LNCaP clone FGC (cell line): ENCODE measurements at places on chromosomes 2 and 18.
A peak's percentile ranks its signal among the peaks of the same experiment; 100 is the strongest.

DNA sequence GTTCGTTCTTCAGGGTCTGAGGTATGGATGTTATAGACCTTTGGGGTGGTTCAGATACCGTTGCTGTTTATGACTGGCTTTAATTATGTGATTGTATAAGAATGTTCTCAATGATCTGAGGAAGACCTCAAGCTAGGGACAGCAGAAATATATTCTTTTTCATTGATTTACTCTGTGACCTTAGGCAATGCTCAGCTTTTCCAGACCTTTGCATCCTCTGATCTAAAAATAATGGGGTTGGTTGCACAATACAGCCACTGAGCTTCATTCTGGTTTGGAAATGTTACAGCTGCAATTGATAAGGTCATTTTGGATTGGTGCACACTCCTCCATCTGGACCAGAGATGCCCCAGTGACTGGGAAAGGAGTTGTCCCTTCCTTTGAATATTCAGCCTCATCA, 17.2 kb upstream of the CABYR start:
- no peak for DNase-seq

DNA sequence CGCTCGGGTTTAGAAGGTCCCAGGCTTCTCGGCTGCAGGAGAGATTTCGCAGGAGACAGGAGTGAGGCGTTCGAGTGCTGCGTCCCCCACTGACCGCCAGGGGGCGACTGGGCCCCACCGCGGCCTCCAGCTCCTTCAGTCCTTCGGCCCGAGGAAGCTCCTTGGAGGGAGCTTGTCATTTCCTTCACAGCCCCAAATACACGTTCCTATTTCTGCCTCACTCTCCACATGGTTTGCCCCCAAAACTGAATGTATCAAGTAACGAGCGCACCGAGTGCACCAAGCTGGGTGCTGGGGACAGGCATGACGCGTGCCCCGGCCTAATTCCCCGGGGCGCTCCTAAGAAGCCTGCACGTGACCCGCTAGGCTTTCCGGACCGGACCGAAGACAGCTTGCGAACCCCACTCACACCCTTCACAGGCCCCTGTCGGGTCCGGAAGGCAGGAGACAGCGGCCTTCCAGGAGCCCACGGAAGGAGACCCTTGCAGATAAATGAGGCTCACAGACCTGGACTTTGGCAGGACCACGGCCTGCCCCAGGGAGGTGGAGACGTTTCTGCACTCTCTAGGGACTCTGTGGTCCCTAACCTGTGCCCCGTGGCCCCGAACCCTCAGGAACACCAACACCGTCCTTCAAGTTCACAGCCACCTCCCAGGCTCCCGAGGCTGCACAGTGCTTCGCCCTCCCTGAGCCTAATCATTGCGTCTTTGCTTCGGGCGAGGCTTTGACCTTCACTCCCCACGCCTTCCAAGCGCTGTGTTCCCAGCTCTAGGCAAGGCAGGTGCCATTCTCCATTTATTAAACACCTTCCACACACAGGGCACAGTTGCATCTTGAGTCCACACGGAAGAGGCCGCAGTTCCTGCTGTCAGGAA, 13.0 kb upstream of the FAHD2A start:
- no peak for DNase-seq

DNA sequence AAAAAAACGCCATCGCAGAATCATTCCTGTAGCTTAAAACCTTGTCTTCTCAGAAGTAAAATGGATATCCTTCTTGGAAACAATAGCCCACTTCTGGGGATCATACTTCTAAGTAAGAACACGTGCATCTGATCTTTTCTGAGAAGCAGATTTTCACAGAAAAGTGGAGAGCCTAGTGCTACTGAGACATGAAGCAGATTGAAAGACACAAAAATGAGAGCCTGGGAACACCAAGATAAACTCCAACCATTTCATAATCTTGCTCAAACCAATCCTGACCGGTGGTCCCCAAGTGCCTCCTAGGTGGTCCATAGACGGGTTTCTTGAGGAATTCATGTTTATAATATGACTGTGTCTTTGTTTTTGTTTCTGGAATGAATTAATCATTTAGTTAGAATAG, 191.2 kb downstream of the IRS1 start:
- no peak for DNase-seq

- no peak for DNase-seq
Observed at GRCh38 chr18:11577271-11578112, 31.9 kb upstream of the SLC35G4 start.

- DNase-seq, result peak; percentile 34
Observed at GRCh38 chr18:12011957-12012549, 30.7 kb downstream of the IMPA2 start.

DNA sequence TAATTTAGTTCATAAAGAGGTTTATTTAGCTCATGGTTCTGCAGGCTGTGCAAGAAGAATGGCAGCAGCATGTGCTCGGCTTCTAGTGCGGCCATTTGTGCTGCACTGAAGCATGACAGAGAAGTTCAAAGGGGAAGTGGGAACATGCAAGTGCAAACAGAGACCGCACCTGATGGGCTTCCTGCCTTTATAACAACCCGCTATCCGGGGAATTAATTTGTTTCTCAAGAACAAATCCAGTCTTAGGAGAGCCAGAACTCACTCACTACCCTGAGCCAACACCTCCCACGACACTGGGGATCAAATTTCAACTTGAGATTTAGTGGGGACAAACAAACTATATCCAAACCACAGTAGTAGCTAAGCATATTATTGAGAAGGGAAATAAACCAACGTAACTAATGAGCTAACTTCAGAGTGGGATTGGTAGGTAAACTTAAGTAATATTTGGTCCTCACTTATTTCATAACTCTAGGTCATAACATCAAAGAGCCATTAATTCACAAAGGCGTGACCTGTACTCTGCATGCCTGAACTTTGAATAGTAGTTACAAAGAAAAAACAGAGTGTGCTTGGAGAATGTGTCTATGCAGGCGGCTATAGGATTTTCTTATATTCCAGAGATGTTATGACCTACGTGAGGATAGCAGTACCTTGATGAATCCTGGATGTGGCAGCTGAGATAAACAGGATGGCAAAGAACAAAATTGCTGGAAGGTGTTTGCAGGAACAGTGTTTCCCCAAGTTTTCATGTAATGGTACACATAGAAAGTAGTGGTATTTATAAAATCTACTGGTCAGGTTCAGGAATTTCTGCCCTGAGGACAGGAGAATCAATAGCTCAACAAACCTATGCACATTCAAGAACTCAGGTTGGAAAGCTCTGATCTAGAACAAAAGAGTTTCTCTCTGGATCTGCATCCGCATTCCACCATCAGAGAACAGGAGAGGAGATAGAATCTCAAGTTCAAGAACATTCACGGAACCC, 845.9 kb upstream of the ID2 start:
- no peak for DNase-seq

DNA sequence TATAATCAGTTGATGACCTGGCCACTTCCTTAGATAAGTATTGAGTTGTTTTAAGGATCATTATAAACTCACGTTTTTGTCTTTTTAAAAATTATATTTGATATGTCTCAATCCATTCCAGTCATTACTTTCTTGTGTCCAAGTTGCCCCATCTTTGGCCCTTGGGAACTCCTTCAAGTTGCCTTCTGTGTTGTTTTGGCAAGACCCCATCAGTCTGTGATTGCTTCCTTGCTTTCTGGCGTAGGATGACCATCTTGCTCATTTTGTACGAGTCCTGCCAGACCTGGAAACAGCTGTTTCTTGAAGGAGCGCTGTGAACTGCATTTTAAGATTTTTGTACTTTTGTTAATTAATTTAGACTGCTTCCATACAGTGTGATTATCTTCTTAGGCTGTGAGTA, 68.9 kb upstream of the ITM2C start:
- DNase-seq, result no peak

DNA sequence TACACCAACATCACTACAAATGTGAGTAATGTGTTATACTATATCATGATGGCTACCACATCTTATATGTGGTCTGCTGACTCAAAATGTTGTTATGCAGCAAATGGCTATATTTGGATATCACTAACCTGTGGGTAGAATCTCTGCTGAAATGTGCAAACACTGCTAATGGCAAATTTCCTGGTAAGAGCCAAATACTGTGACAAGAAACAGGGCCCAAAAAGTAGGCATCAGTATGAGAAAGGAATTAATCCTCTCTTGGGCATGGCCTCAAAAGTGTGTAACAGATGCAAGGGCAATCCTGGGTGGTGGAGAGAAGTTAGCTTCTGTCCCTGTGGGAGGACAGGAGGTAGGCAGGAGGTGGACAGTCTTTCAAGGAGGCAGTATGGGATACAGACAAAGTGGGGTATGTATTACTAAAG, 13.3 kb downstream of the ATF2 start:
- no peak for DNase-seq

DNA sequence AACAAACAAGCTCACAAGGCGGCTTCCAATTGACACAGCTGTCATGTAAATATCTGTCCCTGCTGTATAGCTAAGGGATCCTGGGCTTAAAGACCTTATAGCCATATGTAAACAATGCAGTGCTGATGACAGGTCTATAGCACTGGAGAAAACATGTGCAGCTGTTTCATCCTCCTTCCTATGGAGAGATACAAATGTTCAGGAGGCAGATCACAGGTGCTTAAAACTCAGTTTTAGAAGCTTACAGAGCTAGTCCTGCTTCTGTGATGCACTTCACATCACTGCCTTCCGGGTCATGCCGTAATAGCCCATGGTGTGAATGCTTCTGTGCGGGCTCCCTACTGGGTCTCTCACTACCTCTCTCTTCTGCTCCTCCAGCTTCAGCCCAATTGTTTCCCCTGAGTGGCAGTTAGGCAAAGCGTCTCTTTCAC, 262.4 kb upstream of the CHST9 start:
- DNase-seq, result no peak

DNA sequence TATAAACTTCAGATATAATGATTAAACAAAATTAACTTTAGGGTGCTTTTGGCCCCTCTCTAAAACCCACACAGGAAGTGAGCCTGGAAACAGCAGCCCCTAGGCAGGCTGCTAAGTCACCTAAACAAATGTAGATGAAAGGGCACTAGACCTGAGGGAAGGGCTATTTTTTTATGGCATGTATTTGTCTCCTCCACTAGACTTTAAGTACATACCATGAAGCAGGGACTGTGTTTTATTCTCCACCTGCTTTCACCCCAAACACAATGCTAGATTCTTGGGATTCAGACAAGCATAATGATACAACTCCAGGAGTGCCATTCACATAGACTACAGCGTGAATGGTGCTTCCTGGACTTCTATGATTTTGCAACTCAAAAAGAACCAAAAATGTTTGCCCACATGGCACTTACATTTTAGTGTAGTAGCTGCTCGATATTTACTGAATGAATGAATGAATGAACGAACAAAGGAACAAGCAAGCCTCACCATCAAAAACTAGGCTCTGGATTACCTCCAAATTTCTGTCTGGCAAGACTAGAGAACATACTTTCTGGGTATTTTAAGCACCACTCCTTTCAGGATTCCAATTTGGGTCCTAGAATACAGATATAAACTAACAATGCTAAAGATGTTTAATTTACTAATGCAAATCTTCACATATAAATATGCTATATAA, 10.1 kb downstream of the ATAD2B start:
- DNase-seq, result no peak

DNA sequence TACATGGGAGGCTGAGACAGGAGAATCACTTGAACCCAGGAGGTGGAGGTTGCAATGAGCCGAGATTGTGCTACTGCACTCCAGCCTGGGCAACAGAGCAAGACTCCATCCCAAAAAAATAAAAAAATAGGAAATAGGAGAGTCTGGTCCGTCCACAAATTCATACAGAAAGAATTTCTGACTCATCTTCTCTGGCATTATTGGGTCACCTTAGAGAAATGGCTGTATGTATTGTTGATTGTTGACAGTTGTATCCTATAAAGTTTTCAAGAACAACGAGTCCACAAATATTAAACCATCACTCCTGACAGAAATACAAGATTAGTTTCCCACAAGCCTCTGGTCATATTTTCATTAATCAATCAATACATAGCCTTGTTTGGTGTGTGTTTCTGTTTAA, 20.4 kb downstream of the RBM43 start:
- DNase-seq, result no peak

DNA sequence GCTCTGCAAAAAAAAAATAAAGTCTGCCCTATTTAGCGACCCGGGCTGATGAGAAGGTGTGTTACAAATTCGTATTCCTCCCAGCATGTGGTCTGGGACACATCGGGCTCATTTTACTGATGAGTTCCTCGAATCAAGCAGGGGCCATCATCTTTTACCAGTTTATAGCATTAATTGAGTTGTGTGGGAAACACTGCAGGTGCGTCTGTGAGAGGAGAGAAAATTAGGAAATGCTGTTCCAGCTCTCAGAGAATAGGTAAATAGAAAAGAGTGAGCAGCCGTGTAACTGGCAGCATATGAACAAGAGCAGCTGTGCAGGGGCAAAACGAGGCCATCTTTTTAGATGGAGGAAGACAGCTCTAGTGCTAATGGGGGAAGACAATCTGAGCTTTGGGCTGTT, 216.7 kb downstream of the SETBP1 start:
- DNase-seq, result no peak

- peak; percentile 35 for DNase-seq
Observed at GRCh38 chr2:161250864-161251436, 57.3 kb upstream of the PSMD14 start.

GRCh38 chr2:168054657-168055056, 192.7 kb downstream of the STK39 start:
- DNase-seq, result no peak

DNA sequence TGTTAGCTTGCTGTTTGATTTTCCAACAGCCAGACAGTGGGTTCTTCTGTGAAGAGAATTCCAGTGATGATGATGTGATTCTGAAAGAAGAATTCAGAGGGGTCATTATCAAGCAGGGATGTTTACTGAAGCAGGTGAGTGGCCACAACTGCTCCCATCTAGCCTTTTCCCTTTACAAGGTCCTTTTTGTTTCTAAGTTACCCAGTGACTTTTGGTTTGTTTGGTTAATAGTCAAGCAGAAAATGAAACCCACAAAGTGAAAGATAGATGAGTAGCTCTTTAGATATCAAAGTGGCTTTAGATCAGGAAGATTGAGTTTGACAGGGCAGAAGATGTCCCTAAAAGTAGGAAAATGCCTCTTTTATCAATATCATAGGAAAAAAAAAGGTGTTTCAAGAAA, 23.3 kb downstream of the PLEK start:
- no peak for DNase-seq

GRCh38 chr18:67733088-67733487, 216.6 kb upstream of the DSEL start:
- DNase-seq, result no peak

DNA sequence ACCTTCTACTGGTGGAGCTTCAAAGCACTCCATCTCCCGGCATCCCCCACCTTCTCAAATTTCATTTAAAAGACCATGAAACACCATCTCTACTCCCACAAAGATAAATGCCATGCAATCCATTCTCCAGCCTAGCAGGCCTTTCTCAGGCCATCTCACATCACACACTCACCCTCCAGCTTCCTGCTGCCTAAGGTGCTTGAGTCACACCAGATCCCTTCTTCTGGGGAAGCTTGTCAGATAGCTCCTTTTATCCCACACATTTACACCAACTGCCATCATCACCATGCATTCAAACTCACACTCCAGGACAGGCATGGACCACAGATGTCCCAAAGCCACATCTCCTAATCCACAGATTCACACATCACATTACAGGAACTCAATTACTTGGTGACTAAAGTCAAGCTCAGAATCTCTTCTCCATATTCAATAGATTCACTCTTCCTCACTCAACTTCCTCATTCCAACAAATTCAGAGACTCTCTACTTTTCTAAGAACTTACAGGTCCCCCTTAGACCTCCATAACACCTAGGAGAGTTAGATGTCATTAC, 292.5 kb downstream of the TNS1 start:
- DNase-seq, result no peak

GRCh38 chr2:97747716-97748115, 34.3 kb downstream of the ZAP70 start:
- no peak for DNase-seq
